ENCODE measurements at places on chromosomes 16 and 17.

- peak; percentile 100 for DNase-seq
Observed at GRCh38 chr17:42566883-42567573, at the start of gene MLX. TSS of gene MLX (plus strand) at chr17:42567100. CDS start at chr17:42567125, 25 bp downstream.

- no peak for DNase-seq
Observed at GRCh38 chr16:56350491-56351405, 74.6 kb downstream of the AMFR start.

GRCh38 chr16:5381481-5381880, 283.9 kb upstream of the EEF2KMT start:
- DNase-seq: no peak

GRCh38 chr16:67672739-67673662, 6.4 kb downstream of the C16orf86 start:
- peak; percentile 90 for DNase-seq

DNA sequence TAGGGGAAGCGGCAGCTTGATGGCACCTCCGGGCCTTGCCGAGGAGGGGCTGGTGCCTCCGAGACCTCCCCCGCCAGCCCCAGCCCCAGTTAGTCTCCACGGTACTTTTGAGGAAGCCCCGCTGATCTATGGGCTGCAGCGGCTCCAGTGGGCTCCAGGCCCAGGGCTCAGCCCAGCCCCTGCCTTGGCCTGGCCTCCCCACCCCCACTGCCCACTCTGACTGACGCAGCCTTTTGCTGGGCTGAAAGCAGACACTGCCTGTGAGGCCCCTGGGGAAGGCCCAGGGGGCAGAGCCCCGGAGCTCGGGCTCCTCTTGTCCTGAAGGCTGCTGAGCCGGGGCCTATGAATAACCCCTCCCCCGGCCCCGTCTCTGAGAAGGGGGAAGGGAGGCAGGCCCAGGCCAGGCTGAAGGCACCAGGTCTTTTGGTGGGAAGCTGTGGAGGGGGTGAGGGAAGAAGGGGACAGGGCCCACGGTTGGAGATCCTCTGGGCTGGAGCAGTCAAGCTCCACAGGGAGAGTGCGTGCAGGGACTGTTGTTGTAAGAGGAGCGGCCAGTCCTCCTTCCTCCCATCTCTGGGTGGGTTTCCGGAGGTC, 7.5 kb upstream of the SMTNL2 start:
- no peak for DNase-seq

GRCh38 chr17:15893658-15894024, 51.3 kb upstream of the ADORA2B start:
- no peak for DNase-seq

- DNase-seq: no peak
Observed at GRCh38 chr16:66508248-66508913, 41.5 kb downstream of the TK2 start.

GRCh38 chr17:41367426-41368075, 2.1 kb downstream of the KRT33B start:
- DNase-seq: peak; percentile 86

GRCh38 chr16:57620335-57621231, 7.8 kb upstream of the ADGRG1 start:
- no peak for DNase-seq

DNA sequence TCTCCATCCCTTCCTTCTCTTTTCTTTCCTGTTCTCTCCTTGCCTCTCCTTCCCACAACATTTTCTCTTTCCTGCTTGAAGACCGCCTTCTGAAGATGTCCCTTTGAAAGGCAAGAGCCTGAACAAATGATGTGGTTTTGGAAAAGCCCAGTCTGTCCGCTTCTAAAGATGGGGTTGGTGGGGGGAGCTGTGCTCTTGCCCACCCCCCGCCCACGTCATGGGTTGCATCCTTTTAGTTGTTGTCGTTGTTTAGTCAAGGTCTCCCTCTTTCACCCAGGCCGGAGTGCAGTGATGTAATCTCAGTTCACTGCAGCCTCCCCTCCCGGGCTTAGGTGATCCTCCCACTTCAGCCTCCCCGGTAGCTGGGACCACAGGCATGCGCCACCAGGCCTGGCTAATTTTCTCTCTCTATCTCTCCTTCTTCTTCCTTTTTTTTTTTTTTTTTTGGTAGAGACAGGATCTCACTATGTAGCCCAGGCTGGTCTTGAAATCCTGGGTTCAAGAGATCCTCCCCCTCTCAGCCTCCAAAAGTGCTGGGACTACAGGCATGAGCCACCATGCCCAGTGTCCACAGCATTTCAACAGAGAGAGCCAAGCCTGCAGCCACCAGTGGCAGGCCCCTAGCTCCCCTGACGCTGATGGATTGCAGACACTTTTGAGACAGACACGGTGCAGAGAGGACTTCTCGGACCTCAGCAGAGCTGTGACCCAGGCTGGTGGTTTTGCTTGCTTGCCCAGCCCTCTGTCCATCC, 26.0 kb upstream of the CIBAR2 start:
- no peak for DNase-seq

DNA sequence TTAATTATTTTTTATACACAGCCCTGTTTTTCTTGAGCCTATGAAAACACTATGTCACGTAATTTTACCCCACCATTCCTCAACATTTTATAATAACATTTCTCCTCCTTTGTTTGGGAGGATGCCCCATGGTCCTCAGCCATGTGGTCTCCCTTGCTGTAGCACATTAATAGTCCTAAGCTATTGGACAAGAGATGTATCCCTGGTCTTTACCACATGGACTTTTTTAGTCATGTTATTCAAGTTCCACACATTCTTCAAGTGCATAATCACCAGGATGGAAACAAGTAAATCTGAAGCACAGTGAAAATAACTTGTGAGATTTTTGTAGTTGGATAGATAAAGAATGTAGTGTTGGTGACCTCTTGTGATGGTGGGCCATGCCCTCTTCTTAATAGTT, 2.0 kb upstream of the KRTAP2-3 start:
- DNase-seq: peak; percentile 87

- no peak for DNase-seq
Observed at GRCh38 chr17:48718761-48719641, 3.3 kb downstream of the PRAC1 start.

DNA sequence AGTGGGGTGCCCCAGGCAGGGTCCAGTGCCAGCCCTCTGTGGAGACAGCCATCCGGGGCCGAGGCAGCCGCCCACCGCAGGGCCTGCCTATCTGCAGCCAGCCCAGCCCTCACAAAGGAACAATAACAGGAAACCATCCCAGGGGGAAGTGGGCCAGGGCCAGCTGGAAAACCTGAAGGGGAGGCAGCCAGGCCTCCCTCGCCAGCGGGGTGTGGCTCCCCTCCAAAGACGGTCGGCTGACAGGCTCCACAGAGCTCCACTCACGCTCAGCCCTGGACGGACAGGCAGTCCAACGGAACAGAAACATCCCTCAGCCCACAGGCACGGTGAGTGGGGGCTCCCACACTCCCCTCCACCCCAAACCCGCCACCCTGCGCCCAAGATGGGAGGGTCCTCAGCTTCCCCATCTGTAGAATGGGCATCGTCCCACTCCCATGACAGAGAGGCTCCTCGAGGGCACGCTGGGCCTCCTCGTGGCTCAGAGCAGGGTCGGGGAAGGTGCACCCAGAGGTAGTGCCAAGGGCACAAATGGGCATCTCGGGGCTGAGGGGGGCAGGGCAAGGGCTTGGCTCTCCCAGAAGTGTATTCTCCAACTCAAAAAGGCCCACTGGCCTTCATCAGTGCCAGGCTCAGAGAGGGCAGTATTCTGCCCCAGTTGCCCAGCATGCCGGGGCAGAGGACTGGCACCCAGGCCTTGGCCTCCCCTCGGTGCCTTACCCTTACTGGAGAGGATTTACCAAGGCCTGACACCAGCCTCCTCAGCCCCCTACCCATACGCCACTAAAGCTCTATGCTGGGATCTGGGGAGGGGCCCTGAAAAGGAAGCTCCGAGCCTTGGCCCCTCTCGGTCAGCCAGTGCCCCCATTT, at the start of gene CDH5:
TSS of gene CDH5 (plus strand) at position 259 of the 867 bp plus-strand sequence. CDS start 12,647 bp downstream, outside the sequence.
- no peak for DNase-seq

GRCh38 chr17:82807101-82807500, 32.7 kb downstream of the ZNF750 start:
- no peak for DNase-seq

- DNase-seq: no peak
Observed at GRCh38 chr16:69727916-69728270, 1.5 kb upstream of the NQO1 start.

GRCh38 chr17:47810200-47810821, 11.3 kb downstream of the OSBPL7 start:
- peak; percentile 85 for DNase-seq

GRCh38 chr17:43545383-43545632, 832 bp downstream of the ETV4 start:
- DNase-seq: peak; percentile 59

GRCh38 chr16:87140211-87141200, 176.7 kb downstream of the C16orf95 start:
- DNase-seq: no peak

- no peak for DNase-seq
Observed at GRCh38 chr17:80270104-80270503, 9.5 kb downstream of the RNF213 start.

- peak; percentile 99 for DNase-seq
Observed at GRCh38 chr17:39754161-39754957, 16.6 kb downstream of the GRB7 start.

GRCh38 chr17:4475463-4475862, 23.2 kb upstream of the SPNS2 start:
- no peak for DNase-seq

DNA sequence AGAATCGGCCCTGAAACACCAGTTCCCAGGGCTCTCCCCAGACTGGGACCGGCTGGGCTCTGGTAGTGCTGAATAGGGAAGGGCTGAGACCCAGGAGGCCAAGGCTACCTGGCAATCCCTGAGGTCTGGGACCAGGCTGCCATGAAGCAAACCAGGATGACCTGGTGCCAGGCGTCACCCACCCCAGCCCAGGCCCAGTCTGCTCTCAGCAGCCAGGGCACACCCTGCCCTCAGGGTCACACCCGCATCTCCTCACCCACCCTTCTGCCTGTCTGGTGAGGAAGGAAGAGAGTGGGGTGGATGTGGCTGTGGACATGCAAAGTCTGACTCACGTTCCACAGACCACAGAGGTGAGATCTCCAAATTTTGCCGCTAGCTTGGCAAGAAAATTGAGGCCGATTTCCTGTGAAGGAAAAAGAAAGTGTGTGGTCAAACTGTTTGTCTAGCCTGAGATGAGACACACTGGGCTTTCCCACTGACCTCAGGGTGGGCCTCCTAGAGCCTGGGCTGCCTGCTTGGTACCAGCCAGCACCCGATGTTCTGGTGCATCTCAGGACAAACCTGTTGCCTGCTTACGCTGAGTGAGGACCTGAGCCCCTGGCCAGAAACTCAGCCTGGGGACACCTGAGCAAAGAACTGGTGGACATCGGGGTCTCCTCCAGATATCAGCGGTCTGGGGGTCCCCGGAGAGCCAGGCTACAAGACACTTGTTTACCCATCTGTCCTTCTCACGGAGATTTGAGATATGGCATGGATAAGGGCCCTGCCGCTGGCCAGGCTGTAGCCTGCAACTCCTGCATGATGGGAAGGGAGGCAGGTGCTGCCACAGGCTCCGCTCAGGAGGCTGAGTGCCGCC, 6.3 kb upstream of the RAB37 start:
- no peak for DNase-seq

- DNase-seq: no peak
Observed at GRCh38 chr16:79868841-79869240, 268.3 kb upstream of the MAF start.

DNA sequence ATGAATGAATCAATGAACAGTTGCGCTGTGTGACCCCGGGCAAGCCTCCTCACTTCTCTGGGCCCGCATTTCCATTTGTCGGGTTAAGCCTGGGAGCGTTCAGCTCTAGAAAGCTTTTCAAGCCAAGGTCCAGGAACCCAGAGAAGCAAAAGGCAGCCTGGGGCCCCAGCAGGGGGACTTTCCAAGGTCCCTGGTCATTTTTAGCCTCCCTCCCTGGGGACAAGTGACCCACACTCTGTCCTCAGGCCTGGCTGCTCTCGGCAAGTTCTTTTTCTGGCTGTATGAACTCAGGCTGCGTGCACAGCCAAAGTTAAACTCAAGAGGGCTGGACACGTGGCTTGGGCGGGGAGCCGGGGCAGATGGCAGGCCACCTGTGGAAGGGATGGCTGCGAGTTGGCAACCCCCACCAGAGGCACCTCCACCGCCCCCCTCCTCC, 41.4 kb upstream of the CIBAR2 start:
- no peak for DNase-seq

- peak; percentile 82 for DNase-seq
Observed at GRCh38 chr17:42111871-42112551, 503 bp downstream of the DHX58 start.

DNA sequence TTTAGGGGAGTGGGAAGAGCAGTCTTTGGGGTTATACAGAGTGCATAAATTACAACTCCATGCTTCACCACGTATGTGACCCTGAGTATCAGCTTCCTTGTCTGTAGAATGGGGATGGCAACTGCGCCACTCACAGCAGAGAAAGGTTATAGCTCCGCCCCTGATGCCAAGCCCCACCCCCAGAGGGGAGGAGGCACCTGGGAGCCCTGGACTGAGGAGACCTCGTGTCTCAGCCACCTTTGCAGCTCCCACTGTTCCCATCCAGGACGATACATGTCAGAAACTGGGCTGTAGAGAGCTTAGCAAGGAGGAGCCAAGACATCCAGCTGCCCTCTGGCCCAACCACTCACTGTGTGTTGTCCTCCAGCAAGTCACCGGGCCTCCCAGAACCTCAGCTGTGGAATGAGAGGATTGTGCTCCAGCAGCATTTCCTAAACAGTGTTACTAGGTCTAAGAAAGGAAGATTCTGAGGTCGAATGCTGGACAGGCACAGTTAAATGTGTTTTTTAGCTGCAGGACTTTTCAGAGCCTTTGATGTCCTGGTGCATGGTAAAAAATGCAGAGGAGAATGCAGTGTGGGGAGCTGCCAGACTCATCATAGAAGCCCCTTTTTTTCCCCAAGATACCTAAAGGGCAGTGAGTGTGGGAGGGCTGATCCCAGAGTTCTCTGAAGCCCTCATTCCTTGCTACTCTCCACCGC, 49.4 kb downstream of the BEAN1 start:
- no peak for DNase-seq

- DNase-seq: no peak
Observed at GRCh38 chr17:67733449-67733848, 15.7 kb downstream of the NOL11 start.

GRCh38 chr17:78777881-78778280, 4.2 kb downstream of the CYTH1 start:
- DNase-seq: no peak

DNA sequence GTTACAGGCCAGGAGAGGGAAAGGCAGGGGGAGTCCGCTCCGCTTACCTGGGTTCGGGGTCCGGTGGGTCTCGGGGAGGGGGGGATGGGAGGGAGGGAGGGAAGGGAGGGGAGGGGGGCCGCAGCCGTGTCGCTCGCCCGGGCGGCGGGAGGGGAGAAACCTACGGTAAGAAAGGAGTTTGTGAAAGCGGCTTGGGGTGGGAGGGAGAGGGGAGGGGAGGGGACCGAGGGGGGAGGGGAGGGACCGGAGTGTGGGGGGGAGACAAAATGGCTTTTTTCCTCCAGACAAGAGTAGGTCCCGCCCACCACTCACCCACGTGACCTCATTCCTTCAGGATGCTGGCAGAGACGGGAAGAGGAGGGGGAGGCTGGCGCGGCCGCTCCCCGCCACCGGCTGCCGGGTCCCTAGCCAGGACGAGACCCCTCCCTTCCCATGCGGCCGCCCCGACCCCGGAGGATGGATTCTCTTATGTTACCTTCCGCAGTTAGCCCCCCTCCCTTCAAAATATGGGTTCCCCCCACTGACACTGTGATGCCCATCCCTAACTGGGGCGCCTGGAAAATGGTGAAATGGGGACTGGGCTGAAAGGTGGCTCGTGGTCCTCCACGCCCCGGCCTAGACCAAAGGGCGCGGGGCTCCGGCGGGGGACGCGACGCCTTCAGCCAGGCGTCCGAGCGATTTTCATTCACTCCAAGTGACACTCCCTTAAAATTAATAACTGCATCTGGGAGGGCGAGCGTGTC, at the start of gene PCGF2:
TSS of gene PCGF2 (minus strand) at position 188 of the 743 bp plus-strand sequence. CDS start 7,934 bp downstream, outside the sequence.
- DNase-seq: peak; percentile 87

Data from hepatic stellate cell (primary cell).